Foreskin fibroblast (primary cell): ENCODE measurements at places on chromosomes 1 and 21.
A peak's percentile ranks its signal among the peaks of the same experiment; 100 is the strongest.

GRCh38 chr1:232608427-232608826, 21.5 kb downstream of the SIPA1L2 start:
- no peak for DNase-seq

DNA sequence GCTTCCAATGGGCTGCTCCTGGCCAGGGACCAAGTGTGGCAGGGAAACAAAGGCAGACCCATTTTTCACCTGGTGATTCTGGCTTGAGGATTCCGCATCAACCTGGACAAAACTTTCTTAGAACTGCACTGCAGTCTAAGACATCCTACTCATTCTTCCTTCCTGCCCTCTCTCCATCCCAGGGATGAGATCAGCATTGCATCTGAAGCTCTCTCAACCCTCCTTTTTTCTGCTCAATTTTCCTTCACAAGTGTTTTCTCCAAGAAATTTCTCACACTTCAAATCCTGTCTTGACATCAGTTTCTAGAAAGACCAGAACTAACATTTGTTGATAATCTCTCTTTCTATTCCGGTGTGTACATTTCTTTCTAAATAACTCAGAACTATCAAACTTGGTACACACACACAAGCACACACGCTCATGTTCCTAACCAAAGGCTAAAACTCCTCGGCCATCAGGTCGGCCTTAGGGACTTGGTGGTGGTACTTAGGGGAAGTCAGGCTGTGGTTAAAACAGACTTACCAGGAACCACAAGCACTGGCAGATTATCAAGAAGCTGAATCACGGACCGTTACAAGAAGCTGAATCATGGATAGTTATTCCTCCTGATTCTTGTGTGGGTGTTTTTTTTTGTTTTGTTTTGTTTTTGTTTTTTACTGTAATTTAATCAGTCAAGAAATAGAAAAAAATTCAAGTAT, 21.0 kb upstream of the CXADR start:
- DNase-seq = peak; percentile 97

- peak; percentile 85 for DNase-seq
Measured at GRCh38 chr1:110634455-110635311, 28.5 kb upstream of the KCNA2 start.

DNA sequence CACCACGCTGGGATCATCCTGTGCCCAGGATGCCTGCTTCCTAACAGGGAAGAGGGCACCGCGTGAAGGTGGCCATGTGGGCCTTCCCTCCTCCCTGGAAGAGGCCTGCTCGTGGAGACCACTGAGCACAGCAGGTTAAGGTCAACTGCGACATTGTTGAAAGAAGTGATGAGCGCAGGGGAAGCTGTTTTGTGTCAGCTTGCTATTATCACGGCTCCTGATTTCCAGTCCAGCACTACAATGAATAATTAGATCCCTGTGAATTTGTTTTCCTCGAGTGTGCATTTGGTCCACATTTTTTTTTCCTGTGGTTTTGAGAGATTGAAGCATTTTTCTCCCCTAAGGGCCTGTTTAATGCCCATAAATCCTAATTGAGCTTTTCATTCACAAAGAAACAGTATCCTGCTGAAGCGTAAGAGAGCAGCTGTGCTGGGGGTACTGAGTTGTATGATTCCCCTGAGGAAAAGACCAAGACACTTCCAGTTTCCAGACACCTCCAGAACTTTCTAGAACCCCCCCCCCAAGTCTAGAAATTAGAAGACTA, 204.9 kb downstream of the KCNJ6 start:
- no peak for DNase-seq

- no peak for DNase-seq
Measured at GRCh38 chr1:85867189-85867588, 159.0 kb upstream of the ZNHIT6 start.
